Uterus (tissue), 4 donors: ENCODE measurements at places on chromosomes 3 and 15. TPM values are rescaled to one million over a fixed set of nuclear protein-coding genes. Genes with fewer than 3 reads are reported as not detected.

Gene EIF4G1
- total RNA-seq = 183 TPM

Gene NEK11
- 7.9 TPM for total RNA-seq

Gene ANXA2
- 683 TPM for total RNA-seq

Gene KNG1
- total RNA-seq = not detected

DNA sequence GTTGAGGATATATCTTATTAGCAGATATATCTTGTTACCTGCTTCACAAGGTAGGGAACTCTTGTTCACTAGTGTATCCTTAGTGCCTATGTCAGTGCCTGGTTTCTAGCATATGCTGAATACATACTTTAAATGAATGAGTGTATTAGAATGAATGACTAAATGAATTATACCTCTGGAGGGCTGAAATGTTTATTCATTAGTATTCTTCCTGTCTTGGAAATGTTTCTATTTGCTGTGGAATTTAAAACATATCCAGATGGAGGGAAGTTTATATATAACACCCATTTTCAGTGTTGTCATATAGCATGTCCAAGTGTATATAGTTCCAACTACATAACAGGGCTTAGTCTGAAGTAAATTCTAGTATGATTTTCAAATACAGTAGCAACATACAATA is 581.5 kb downstream of the TBL1XR1 start:
- no peak for DNase-seq

- DNase-seq = no peak
Observed at GRCh38 chr3:100099621-100100020, 14.7 kb downstream of the FILIP1L start.

Gene CHRNA7
- 1.6 TPM for total RNA-seq

GRCh38 chr15:40942878-40943277 is 10.4 kb upstream of the CHAC1 start:
- DNase-seq = no peak

- no peak for DNase-seq
Observed at GRCh38 chr15:92079047-92079446, 225.5 kb downstream of the SLCO3A1 start.

Gene SEC22A
- total RNA-seq = 33.3 TPM

DNA sequence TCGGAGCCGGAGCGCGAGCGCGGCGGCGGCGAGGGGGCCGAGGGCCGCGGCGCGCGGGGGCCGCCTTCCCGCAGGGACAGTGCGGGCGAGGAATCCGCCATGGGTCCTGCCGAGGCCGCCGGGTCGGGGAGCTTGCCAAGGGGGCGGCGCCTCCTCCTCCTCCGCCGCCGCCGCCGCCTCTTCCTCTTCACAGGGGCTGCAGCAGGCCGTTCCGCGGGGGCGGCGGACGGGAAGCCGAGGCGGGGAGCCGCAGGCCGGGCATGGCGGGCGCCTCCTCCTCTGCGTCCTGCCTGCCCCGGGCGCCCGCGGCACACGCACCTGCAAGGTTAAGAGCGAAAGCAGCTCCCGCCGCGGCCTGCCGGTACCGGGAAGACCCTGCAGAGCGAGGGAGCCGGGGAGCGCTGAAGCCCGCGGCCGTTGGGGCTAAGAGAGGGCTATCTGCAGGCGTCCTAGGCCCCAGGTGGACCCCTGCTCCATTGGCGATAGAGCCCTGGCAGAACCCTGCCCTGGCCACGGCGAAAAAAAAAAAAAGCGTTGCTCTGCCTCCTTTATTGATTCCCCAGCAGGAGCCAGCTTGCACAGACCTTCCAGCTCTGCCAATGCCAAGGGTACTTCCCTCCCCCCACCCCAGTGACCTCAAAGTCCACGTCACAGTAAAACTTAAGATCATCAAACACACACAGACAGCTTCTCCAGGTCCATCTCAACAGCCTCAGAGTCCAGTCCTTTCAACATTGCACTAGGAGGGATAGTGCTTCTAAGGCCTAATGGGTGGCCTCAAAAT is at the start of gene LYSMD2:
Gene LYSMD2, minus strand, starts transcription at position 134 of the 784 bp plus-strand sequence. Its CDS starts 33 bp downstream, at position 101.
- peak; percentile 81 for DNase-seq

DNA sequence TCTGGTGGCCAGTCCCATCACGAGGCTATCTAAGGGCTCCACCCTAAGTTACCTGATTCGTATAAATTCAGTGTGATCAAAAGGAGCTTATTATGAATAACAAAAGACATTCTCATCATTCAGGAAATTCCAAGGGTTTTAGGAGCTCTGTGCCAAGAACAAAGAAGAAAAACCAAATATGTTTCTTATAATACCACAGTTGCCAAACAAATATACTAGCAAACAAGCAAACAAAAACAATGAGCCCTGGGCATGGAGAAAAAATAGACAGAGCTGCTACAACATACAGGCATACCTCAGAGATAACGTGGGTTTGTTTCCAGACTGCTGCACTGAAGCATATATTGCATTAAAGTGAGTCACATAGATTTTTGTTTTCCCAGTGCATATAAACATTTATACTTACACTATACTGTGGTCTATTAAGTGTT is 20.2 kb upstream of the CFAP161 start:
- DNase-seq = no peak

- DNase-seq = no peak
Observed at GRCh38 chr3:107216229-107216628, 161.0 kb upstream of the CCDC54 start.

DNA sequence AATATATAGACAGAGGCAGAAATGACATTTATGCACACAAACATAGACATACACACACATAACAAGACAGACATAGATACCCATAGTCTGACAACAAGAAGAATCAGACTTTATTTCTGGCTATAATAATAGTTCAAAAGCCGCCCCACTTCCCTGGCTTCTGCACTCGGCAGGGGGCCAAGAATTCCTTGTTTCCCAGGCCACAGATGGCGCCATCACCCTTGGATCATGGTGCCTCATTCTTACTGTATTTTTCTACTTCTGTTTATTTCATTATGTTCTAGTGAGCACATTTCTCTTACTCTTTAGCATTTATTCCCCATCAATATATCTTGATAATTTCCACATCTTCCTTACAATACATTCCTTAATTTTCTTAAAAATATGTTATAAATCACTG is 387.5 kb downstream of the NLGN1 start:
- no peak for DNase-seq

DNA sequence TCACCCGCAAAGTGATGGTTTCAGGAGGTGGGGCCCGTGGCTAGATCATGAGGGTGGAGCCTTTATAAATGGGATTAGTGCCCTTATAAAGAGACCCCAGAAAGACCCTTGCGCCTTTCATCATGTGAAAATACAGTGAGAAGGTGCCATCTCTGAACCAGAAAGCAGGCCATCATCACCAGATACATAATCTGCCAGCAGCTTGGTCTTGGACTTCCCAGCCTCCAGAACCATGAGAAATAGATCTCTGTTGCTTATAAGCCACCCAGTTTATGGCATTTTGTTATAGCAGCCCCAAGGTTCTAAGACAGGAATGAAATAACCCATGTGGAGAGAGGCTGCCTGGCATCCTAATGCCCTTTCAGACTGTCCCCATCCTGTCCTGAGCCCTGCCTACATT is 127.8 kb upstream of the SMAD3 start:
- no peak for DNase-seq

- no peak for DNase-seq
Observed at GRCh38 chr3:86787091-86787490, 203.9 kb downstream of the VGLL3 start.

Gene IGSF11
- total RNA-seq = 1.2 TPM

Gene GOLGA8H
- total RNA-seq = not detected

DNA sequence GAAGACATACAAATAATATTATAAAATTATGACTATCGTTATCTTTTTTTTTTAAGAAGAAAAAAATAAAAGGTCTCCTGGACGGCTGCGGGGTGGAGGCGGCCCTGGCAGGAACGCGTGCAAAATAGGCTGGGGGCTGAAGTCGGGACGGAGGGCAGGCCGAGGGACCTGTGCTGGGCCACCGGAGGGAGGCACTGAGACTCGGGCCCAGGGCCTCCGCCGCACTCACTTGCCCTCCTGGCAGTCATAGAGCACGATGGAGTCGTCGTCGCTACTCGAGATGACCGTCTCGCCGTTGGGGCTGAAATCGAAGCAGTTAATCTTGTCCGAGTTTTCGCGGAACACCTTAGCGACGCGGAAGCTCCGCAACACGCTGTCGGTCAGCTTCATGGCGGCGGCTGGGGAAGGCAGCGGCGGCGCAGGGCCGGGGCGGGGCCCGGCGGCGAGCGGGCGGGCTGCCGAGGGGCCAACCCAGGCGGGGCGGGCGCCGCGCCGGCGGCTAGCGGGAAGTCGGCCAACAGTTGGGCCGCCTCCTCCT is 408 bp downstream of the WDR82 start:
- peak; percentile 55 for DNase-seq

- DNase-seq = no peak
Observed at GRCh38 chr3:165683947-165684346, 153.3 kb downstream of the BCHE start.

DNA sequence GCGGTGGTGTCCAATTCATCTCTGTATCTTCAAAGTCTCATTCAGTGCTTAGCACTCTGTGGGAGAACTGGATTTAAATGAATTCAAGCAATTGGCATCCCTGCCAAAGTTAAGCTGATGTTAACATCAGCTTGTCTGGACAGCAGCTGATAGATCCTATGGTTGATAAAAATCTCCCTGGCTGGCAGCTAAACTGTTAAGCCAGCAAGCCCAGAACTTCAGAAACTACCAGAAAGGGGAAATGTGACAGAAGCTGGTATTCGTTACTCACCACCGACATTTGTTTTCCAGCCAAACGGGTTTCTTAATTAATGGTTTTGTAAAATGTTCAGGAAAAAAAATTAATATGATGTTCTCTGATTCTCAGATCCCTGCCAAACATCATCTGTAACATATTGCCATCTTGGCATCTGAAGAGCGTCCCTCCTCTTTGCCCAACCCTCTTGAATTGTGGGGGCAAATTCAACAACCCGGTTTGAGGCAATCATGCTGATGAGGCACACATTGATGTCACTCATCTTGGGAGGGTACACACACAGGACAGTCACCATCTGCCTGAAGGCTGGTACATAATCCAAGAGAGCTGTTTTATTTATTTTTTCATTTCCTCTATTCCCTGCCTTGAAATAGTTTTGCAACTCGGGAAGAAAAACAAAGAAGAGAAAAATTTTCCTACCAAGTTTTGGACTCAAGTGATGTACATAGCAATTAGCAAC is 76.3 kb upstream of the ABHD17C start:
- no peak for DNase-seq

- no peak for DNase-seq
Observed at GRCh38 chr3:47611576-47611975, 32.9 kb upstream of the CSPG5 start.

Gene NEK10
- under 0.01 TPM for total RNA-seq

DNA sequence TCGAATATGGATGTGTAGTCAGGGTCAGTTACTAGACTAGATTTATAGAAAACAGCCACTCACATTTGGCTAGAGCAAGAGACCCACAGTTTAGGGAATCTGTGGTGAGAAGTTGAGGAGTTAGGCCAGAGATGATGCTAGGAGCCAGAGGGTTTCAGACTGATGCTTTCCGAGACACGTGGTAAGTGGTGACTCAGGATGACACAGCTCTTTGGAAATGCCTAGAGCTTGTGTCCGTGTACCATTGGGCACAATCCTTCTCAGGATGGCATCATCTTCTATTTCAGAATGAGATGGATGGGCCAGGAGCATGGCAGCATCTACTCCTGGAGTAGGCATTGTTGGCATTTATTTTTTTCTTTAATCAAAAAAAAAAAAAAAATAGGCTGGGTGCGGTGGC is 28.5 kb downstream of the PTPRG start:
- DNase-seq = no peak

Gene SRGAP3
- 2.4 TPM for total RNA-seq

- no peak for DNase-seq
Observed at GRCh38 chr15:98083203-98083910, 122.9 kb downstream of the ARRDC4 start.

GRCh38 chr3:21955406-21955805 is 204.4 kb upstream of the ZNF385D start:
- DNase-seq = no peak

DNA sequence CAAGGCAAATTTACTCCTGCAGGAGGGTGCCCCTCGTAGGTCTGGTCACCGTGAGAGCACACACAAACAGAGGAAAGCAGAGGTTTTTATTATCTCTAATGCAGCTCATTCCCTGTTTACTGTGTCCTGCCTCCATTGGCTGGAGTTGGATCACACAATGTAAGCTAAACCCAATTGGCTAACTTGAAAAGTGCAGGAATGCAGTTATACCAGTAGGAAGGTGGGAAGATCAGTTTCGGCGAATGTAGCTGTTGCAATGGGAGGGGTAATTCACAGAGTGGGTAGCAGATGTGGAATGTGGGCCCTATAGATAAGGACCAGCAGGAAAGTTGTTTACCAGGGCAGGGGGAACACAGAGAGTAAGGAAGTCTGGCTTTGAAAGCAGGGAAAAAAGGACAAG is 42.5 kb upstream of the NPAP1 start:
- no peak for DNase-seq

GRCh38 chr3:3015185-3016089 is 94.7 kb downstream of the IL5RA start:
- DNase-seq = no peak

- peak; percentile 74 for DNase-seq
Observed at GRCh38 chr15:78914027-78914764, 30.6 kb downstream of the CTSH start.

Gene RAB6B
- total RNA-seq = 0.29 TPM

GRCh38 chr3:152202976-152203626 is 65.6 kb upstream of the MBNL1 start:
- no peak for DNase-seq

DNA sequence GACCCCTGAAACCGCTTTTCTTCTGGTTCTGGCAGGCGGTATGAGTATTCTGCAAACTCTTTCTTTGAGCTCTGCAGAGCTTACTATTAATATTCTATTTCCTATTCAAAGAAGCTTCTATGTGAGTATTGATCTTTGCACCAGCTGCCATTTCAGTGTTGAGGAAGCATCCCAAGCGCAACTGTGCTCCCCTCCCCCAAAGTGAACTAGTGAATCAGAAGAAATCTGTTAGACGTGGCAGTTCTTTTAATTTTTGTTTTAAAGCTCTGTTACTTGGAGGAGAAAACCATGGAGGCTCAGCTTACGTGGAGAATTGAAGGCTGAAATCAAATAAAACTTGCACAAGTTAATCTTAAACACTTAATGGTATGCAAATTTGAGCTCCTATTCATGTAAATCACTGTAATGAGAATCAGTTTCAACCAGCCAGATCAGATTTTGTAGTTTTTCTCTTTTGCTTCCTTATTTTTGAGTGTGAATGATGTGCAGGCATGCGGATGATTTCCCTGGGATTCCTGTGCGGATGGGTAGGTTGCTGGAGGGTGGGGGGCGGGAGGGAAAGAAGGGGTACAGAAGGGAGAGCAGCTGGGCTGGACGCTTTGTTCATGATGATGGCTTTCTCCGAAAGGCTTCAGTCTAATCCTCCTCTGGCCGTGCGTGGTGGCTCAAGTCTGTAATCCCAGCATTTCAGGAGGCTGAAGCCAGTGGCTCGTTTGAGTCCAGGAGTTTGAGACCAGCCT is 16.1 kb upstream of the AGBL1 start:
- DNase-seq = no peak

DNA sequence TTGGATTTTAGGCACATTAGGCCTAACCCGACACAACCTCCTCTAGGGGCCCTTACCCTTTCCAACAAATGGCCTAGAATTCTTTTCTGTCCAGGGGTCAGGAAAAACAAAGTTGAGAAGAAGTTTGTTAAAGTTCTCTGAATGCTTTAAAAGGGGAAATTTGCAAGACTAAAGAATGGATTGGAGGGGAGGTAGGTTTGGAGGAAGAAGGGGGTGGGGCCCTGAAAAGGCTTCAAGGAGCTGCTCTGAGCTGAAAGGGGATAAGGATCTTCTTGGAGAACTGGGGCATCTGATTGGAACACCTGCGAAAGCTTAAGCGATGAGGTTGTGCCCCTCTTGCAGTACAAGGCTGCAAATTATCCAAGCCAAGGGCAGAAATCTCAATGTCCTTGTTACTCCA is 3.9 kb upstream of the SENP2 start:
- DNase-seq = no peak
